ENCODE measurements at places on chromosomes 7 and 10.

DNA sequence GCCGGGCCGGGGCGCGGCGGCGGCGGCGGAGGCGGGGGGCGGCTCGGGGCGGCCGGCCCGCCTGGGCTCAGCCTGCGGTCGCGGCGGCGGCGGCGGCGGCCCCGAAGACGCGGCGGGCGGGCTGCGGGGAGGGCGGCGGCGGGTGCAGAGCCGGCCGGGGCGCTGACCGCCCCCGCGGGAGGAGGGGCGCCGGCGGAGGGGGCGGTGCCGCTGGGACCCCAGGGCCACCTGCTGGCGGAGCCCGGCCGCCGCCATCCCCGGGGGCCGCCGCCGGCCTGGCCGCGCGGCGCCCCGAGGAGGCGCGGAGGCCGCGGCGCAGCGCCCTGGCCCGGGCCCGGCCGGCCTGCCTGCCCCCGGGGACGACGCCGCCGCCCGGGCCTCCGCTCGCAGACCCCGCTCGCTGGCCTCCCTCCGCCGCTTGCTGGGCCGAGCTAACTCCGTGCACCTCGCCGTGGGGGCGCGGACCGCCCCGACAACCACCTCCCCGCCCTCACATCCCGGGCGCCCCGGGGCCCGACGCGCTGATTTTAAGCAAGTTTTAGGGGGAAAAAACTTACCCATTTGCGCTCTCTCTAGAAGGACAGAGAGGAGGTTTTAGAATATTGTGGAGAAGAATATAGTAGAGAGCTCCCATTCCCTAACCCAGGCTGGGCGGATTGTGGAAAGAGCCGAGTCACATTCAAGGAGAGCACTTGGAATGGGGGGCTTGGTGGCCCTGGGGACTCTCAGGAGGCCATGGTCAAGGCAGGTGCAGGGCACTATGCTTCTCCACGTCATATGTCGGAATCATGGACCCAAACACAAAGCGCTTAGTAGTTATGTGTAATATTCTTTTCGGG, at the start of gene BEND7:
BEND7 (minus strand) TSS at position 140 of the 839 bp plus-strand sequence. CDS start 481 bp downstream, outside the sequence.
- no peak for DNase-seq

DNA sequence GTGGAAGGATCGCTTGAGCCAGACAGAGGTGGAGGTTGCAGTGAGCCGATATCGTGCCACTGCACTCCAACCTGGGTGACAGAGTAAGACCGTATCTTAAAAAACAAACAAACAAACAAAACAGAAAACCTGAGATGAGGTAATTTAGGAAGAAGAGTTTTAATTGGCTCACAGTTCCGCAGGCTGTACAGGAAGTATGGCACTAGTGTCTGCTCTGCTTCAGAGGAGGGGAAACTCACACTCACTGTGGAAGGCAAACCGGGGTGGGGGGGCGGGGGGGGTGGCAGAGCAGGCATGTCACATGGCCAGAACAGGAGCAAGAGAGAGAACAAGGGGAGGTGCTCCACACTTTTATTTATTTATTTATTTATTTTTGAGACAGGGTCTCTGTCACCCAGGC, 5.1 kb downstream of the UBE2D4 start:
- DNase-seq, result no peak

DNA sequence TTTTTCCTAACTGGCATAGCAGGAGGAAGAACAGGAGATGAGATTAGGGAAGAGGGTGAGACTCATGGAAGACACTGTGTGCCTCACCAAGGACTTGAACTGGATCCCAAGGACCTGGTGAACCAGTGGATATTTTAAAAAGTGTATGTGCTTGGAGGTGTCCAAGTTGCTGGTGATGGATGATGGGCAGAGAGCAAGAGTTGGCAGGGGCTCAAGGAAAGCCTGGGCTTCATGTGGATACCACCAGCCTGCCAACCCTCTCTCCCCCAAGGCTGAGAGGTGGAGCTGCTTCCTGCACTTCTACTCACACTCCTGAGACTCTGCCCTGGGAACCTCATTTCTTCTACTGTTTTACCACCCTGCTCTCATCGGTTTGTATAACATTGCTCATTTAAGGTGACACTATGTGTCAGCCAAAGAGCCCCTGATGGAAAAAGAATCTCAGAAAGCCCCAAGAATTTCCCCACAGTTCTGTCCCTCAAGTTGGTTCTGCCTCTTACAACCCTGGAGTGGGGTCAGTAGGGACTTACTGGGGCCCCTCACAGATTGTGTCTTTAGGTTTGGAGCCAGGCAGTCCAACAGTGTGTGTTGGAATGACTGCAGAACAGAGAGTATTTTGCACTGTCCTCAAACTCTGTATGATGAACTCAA, 56.2 kb upstream of the PDCD4 start:
- DNase-seq, result no peak

DNA sequence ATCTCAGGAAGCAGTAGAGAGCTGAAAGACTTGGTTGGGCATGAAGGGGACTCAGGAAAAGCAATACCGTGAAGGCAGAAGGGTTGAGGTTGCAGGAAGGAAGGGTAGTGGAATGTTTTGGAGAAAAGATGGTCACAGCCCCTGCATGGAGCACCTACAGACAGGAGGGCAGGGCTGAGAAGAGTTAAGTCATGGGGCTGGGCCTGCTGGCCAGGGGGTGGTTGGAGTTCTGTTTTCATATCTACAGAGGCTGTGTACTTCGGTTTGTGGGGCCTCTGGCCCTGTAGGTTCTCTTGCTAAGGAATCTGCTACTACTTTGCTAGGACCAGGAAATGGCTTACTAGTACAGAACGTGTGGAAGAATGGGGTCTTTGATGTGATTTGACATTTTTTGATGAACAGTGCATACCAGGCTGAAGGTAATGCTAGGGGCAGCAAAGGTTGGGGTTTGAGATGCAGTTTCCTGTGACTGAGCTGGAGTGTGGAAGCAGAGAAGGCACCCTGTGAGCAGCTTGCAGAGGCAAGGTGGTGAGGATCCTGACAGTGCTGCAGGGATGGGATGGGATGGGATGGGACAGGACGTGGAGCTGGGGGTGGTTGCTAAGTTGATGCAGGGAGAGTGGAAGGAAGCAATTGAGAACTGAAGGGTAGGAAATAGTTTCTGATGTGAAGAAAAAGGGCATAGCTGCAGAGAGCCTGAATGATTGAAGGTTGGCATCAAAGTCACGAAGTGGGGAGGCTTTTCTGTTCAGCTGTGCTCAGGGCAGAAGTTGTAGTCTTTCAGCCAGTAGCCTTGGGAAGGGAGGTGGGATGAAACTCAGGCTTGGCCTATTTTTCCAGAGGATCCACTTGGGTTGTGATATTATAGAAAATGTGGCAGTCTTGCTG, 7.8 kb downstream of the RPS24 start:
- DNase-seq, result no peak

- no peak for DNase-seq
These were observed 521.0 kb downstream of the PARD3 start for GRCh38 chr10:34294137-34294536.

GRCh38 chr10:32985341-32985764, 27.3 kb upstream of the ITGB1 start:
- no peak for DNase-seq

- DNase-seq, result no peak
These were observed 29.2 kb upstream of the AP5Z1 start for GRCh38 chr7:4745971-4746919.

All from retinal pigment epithelial cell (primary cell).